ENCODE measurements at places on chromosomes 7 and 10.

DNA sequence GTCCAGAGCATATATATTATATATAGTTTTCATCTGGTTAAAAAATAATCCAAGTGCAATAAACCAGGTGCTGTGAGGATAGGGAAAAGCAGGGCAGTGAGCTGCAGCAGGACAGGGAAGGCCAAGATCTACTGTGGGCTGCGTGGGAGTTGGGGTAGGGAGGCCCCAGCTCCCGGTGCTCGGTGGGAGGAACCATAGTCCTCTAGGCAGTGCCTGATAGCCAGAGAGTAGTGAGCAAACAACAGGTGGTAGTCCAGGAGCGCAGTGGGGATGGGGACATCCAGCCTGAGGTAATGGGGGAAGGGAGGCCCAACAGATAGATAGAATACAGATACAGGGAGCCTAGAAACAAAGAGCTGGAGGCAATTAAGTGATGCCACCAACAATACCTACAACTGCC lies 4.1 kb upstream of the BMPR1A start:
- DNase-seq, result no peak

DNA sequence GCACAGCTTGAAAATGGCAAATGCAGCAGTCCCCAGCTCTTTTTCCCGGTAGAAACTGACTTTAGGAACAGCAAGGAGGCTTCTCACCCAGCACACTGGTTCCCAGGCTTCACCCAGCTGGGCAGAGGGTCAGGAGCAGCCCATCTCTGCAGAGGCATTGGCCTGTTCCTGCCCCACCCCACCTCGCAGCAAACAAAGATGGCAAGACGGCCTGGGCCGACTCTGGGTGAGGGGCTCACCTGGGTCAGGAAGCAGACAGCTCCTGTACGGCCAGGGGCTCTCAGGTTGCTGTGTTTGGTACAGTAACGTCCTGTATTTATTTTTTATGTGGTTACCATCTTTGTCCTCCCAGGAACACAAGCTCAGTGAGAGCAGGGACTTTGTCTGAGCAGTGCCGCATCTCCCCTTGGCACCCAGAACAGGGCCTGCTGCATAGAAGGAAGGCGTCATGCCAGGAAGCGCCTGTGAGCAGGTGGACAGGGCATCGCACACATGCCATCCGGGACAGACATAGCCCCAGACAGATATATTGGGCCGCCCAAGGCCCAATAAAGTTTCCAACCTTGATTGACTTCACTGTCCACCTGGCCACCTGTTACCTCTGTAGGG lies 585.0 kb upstream of the FOXK1 start:
- DNase-seq, result no peak

GRCh38 chr7:129827467-129827990 lies 125.2 kb downstream of the UBE2H start:
- DNase-seq, result no peak

- no peak for DNase-seq
These were observed 30.5 kb upstream of the BTRC start for GRCh38 chr10:101323495-101323894.

GRCh38 chr7:116560021-116560970 lies 35.5 kb downstream of the CAV1 start:
- DNase-seq, result no peak

GRCh38 chr7:5636914-5637313 lies 144.5 kb downstream of the RNF216 start:
- peak; percentile 86 for DNase-seq

DNA sequence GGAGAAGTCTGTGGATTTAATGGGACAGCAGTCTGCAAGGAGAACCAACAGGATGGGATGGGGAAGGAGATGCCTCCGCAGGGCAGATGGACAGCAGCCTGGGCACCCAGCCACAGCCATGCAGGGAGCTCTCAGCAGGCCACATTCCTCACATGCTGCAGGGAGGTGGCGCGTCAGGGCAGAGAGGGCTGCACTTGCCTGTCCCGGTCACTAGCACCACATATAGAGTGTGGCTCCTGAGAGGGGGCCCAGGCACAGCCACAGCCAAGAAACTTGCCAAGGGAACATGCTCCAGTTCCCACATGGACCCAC lies 86.8 kb upstream of the ZMIZ1 start:
- DNase-seq, result no peak

DNA sequence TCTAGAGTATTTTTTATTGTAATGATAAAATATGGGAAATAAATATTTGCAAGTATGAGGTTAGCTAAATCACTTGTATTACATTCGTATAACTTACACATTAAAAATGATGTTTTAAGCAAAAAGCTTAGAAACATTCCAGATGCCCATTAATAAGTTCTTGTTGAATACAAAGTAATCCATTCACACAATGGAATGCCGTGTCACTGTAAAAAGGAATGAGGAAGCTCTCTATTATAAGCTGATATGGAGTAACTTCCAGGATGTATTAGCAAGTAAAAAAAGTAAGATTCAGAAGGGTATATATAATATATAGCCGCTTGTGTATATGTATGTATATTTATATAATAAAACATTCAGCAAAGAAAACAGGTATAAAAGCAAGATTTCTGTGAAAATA lies 412.8 kb upstream of the MTPN start:
- DNase-seq, result no peak

GRCh38 chr7:143130541-143130940 lies 1.3 kb upstream of the PIP start:
- DNase-seq, result no peak
